Activated CD4-positive, alpha-beta T cell treated with anti-CD3 and anti-CD28 coated beads for 24 hours (primary cell): ENCODE measurements at places on chromosomes 4 and X.

DNA sequence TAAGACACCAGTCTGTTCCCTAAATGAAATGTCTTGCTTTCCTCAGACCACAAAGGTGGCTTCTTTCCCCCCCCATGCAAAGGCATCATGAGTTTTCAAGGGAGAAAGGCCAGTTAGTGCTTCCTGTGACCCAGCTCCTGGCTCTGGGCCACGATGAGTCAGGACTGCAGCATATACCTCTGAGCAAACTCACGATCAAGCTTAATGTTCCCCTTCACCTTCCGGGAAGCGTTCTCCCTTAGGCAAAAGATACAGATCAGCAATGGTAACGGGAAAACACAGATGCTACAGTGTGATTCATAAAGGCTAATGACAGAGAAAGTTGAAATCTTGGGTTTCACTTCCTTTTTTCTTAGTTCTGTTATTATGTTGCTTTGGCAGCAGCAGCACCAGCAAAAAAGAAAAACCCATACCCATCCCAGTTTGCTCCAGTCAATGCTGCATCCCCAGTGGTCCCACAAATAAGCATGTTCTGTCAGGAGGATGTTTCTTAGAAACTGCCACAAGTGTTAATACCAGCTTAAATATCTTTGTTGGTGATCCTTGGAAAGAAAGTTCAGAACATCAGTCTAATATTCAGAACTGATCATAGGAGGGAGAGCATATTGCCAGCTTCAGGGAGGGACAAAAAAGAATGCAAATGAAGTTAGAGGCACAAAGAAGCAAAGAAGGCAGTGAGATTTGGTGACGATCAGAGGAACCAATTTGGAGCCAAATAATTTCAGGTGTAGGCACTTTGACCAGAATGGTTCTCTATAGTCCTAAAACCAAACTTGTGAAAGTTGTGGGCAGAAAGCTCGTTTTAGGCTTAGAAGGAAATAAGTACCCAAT lies 41.2 kb downstream of the LONRF3 start:
- peak; percentile 2 for DNase-seq

DNA sequence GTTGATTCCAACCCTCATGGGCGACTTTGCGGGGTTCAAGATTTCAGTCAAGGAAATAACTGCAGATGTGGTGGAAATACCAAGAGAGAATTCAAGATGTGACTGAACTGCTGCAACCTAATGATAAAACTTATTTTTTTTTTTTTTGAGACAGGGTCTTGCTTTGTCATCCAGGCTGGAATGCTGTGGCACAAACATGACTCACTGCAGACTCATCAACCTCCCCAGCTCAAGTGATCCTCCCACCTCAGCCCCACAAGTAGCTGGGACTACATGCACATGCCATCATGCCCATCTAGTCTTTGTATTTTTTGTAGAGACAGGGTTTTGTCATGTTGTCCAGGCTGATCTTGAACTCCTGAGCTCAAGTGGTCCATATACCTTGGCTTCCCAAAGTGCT lies 19.5 kb upstream of the WDFY3 start:
- DNase-seq: no peak

DNA sequence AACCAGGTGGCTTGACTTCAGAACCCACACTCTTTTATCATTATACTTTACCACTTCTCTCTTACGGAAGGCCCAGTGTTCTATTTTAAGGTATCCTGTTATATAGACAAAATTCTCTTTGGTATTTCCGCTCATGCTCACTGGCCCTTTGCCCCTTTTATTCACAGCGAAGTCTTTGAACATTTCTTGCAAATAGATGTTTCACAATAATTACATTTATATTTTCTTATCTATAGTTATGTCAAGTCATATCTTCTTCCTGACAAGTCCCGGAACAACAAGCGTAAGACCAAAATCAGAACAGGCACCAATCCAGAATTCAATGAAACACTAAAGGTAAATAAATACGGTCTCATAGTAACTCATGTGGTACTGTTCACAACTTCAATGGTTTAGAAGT lies 102.0 kb downstream of the SYTL5 start:
- no peak for DNase-seq

GRCh38 chr4:156374069-156374468 lies 420.4 kb upstream of the CTSO start:
- DNase-seq: no peak

- DNase-seq: no peak
These were observed 154.4 kb upstream of the NOCT start for GRCh38 chr4:138861135-138861534.

DNA sequence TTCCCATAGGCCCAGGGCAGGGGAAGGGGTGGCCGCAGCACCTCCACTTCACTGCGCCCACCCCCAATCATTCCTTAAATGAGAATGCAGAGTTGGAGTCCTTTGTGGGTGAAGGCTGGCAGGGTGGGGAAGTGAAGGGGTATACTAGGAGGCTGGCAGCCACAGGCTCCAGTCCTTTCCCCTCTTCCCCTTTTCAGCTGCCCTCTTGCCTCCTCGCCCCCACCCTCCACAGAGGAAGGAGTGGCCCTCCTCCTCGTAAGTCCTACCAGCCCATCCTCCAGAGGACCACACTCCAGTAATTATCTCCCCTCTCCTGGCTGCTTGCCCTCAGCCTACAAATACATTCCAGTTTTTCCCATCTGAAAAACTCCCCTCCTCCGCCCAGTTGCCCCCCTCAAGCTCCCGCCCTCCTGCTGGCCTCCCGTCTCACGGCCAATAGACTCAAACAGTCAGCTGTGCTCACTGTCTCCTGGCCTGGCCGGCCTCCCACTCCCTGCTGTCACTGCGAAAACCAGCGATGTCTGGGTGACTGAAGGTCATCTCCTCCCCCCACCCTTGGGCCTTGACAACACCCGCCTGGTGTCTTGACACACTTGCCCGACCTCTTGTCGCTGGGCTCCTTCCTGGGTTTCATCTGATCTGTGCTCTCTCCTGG lies 38.8 kb downstream of the EFNB1 start:
- DNase-seq: no peak

DNA sequence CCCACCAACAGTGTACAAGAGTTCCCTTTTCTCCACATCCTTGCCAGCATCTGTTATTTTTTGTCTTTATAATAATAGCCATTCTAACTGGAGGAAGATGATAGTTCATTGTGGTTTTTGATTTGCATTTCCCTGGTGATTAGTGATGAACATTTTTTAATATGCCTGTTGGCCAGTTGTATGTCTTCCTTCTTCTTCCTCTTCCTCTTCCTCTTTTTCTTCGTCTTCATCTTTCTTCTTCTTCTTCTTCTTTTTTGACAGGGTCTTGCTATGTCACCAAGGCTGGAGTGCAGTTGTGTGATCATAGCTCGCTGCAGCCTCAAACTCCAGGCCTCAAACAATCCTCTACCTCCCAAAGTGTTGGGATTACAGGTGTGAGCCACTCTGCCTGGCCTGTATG lies 87.4 kb downstream of the CCDC160 start:
- no peak for DNase-seq

- no peak for DNase-seq
These were observed 100.0 kb downstream of the HMX1 start for GRCh38 chr4:8771666-8772065.

DNA sequence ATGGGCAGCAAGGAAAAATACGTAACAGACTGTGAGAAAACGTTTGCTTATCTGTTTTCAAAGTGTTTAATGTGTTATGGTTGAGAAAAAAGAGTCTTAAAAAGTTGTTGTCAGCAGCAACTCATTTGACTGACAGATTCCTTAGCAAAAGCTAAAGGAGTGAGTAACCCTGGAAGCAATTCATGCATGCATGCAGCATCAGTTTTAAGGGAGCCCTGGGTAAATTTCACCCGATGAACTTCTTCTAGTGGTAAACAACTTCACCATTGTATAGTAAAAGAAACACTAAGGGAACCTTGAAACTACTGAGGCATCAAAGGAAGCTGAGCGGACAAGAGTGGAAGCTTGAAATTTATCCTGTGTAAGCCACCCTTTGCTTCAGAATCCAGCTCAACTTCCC lies 583.2 kb upstream of the INTU start:
- DNase-seq: no peak

DNA sequence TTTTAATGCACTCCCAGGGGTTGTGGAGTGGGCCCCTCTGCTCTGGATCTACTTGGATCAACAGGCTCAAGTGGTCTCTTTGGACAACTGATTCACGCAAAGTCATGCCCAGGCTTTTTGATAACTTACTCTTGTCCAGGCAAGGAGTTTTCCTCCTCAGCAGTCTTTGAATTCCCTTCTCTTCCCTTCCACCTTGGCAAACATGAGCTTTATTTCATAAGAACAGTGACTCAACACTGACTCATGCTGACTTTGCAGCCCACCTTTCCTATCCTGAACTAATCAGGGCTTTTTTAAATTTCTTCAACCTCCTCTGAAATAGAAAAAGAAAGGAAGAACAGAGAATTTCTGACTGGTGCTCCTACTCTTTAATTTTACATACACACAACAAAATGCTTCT lies 132.1 kb upstream of the LDB2 start:
- DNase-seq: no peak
